Kidney epithelial cell (primary cell): ENCODE measurements at places on chromosomes 12 and 14.

DNA sequence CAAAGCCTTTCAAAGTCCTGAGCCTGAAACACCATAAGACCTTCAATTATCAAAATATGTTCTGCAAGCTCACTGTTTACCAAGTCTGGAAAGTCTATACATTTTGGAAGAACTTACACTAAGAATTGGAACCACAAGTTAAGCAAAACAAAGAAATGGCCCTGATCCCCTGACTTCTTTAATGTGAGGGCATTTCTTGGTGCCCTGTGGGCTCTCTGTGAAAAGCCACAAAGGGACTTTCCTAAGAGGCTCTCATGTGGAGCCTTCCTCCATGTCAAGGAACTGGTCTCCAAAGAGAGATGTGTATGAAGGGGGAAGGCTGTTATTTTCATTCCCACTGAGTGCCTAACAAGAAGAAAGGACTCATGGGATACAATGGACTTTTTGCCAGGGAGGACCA lies 13.5 kb upstream of the MYH6 start:
- DNase-seq = no peak

DNA sequence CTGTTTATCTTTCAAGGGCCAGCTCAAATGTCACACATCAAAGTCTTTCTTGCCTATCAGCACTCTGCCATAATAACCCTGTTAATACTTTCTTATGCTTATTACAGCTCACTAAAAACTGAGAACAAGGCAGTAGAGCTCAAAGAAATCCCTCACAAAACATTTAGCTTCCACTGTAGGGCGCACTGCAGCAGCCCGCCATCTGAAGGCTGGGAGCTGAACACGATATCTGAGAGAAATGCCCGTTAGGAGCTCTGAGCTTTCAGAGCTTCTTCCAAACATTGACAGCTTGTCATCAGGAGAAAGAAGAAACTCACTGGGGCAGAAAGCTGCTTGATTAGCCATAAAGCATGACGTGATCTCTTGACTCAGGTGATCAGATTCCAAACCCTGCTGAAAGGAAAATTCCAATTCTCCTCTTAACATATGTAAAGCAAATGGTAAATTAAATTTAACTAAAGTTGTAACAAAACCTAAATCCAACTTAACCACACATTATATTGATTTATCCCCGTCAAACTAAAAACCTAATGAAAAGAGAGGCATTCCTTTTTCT lies 175.7 kb downstream of the C12orf50 start:
- no peak for DNase-seq

- peak; percentile 53 for DNase-seq
Measured at GRCh38 chr12:68440068-68440581, 108.0 kb upstream of the MDM1 start.

GRCh38 chr12:106428384-106428783 lies 70.8 kb downstream of the POLR3B start:
- no peak for DNase-seq

GRCh38 chr12:33654313-33654712 lies 214.7 kb upstream of the SYT10 start:
- DNase-seq = no peak

GRCh38 chr14:33999771-34000291 lies 49.0 kb upstream of the EGLN3 start:
- no peak for DNase-seq

DNA sequence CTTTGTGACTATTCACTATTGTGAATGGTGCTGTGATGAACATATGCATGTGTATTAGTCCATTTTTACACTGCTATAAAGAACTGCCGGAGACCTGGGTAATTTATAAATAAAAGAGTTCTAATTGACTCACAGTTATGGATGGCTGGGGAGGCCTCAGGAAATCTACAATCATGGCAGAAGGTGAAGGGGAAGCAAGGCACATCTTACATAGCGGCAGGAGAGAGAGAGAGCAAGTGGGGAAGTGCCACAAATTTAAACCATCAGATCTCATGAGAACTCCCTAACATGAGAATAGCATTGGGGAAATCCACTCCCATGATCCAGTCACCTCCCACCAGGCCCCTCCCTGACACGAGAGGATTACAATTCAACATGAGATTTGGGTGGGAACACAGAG lies 90.8 kb downstream of the ATP23 start:
- DNase-seq = no peak

- DNase-seq = no peak
Measured at GRCh38 chr14:85535991-85536832, 6.3 kb downstream of the FLRT2 start.
